ENCODE measurements at places on chromosomes 1 and 21.

DNA sequence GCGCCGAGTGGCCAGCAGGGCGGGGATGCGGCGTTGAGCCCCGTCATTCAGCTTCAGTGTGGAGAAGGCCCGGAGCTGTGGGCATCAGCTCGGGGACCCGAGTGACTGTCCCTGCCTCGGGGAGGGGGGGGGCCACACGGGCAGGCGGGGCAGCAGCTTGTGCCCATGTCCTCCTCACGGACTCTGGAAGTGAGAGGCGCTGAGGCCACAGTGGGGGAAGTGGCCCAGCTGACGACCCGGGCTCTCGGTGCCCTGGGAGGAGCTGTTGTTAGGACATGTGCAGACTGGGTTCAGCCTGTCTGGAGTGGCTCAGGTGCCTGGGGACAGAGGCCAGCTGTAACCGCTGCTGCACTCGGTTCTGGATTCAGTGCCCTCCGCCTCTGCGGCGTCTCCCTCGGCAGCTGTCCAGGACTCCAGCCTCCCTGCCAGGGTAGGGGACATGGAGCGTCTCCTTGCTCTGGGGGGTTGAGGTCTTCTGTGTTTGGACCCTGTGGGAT is 71.1 kb downstream of the SKI start:
- no peak for DNase-seq

DNA sequence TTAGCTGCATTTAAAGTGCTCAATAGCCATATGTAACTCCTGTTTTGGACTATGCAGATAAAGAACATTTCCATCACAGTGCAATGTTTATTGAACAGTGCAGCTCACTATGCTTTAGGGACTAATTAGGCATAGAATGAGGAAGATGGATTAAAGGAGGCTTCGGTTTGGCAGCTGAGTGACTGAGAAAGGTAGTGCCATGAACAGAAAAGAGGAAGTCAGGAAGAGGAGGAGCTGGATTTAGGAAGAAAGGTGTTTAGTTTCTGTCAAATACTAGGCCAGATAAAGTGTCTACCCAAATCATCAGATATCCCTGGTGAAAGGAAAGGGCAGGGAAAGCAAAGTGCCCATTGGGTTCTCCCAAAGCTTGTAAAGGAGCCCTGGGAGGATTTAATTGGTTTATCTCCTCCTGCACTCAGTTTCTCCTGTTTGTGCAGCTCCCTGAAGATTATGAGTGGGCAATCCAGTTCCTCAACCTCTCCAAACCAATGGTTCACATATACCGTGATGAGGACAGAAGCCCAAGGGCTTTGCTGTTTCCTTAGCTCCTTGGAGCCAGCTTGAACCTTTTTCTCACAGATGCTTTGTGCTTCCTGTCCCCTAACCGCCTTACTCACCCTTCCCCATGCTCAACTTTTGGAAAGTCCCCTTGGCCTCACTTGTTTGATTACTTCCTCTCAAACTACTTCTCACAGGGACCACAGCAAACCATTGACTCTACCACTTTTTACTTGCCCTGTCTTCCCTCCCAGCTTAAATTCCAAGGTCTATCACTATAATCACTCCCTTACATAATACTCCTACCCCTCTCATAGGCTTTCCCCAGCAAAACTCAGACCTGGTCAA is 3.5 kb upstream of the RAP1A start:
- no peak for DNase-seq

DNA sequence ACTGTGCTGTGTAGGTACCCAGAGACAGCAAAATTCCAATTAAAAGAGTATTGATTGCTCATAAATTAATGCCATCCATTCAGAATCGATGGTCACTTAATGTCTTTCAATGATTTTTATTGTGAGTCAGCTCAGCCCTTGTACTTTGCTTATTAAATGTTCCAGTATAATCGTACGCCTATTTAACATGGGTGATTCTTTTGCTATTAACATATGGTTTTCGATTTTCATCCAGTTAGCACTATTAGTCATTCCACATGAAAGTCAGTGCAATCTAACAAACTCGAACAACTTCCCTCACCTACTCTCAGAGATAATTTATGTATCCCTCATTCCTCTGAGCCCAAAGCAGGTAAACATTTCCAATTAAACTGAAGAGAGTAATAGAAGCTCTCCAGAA is 109.6 kb upstream of the APP start:
- DNase-seq, result no peak

DNA sequence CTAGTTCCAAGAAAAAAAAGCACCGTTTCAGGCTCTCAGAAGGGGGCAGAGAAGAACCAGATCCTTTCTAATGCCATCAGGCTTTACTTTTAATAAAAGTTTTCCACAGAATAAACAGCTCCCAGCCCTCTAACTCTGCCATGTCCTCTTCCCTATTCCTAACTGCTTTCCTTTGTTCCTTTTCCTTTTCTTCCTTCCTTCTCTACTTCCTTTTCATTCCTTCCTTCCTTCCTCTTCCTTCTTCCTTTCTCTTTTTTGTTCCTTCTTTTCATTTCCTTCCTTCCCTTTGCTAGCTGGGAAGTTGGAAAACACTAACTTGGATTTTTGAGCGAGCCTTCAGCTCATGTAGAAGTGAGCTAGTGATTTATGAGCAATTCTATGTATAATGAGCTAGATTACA is 46.2 kb downstream of the KDM5B start:
- DNase-seq, result no peak

DNA sequence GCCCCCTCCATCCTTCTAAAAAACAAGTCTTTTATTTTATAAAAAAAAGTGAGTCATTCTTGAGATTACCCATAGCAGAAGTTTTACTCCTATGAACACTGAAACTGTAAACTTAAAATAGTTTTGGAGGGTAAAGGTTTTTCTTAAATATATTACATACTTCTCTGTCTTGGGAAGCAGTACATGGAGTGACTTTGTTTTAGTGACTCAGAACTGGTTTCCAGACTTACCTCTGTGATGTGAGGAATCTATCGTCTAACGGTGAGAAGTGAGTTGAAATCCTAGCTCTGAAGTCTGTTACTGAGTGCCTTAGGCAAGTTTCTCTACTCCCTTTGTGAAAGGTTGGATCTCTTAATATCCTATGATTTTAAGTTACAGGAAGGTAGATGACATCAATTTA is 176.3 kb upstream of the POU3F1 start:
- DNase-seq, result no peak

GRCh38 chr1:203031467-203031866 is 5.2 kb downstream of the PPFIA4 start:
- no peak for DNase-seq

- DNase-seq, result peak; percentile 87
Observed at GRCh38 chr21:38631676-38632075, 133.4 kb upstream of the ERG start.

DNA sequence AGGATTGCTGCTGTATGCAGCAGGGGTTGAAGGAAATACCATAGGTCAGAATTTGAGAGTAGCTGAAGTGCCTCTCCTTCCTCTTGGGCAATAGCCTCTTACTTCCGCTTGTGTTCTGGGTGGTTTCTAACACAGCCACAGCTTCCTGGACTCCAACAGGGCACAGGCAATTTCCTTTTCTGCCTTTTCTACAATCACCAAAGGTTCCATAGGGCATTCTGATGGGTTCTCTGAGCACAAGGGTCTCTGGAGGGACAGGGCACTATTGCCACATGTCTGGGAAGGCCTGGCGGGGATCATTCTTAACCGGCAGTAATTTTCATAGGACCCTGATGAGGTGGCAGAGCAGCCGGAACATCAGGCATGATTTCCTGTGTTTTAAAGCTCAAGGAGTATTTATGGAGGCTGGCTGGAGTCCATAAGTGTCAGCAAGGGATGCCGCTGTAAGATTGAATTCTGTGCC is 5.5 kb upstream of the AGTRAP start:
- peak; percentile 77 for DNase-seq

DNA sequence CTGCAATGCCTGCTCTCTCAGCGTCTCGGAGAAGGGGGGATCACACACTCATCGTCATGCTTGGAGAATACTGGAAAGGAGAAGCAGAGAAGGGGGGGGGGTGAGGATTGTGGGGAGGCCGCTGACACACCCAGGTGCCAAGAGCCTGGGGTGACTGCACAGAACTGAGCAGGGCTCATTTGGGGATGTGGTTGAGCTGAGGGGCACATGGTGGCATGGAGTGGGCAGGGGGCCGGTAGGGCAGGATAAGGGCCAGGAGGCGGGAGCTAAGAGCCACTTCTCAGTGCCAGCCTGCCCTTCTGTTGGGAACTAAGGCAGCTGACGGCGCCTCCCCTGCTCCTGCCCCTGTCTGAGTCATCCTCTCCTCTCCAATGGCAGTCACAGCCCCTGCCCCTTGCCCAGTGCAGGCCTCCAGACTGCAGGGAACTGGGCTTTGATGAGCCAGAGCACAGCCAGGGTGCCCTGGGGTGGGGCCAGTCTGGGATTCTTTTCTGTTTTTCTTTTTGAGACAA is 27.2 kb downstream of the MRPL37 start:
- DNase-seq, result peak; percentile 91

DNA sequence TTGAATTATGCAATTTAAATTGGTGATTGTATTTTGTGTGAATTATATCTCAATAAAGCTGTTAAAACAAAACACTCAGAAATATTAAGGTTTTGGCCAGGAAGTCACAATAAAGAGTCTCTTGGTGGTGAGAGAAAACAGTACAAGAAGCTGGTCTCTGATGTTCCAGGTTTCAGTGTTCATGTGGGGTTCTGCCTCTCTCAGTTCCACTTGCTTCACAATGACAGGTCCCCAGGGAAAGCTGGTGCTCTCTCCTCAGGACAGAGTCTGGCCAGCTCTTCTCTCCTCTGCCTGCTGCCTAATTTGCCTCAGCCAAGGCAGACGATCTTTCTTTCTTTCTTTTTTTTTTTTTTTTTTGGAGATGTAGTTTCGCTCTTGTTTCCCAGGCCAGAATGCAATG is 342.9 kb upstream of the PLXNA2 start:
- no peak for DNase-seq

DNA sequence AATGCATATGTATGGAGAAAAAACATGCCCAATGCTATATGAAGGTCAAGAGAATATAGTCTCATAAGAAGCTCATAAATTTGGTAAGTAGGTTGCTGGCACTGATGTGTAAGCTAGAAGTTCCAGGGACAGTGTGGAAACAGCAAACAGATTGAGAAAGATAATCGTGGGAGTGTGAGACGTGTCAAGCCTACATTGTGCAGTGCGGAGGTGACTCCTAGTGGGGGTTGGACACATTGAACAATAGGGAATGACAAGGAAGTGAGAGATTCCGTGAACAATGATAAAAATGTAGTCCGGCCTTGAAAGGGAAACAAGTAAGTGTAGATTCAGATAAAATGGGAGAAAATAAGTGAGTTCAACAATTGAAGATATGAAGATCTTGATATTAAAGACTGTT is 788.4 kb upstream of the PRMT6 start:
- peak; percentile 29 for DNase-seq

GRCh38 chr21:17370916-17371315 is 141.9 kb upstream of the CXADR start:
- DNase-seq, result peak; percentile 6

- DNase-seq, result no peak
Observed at GRCh38 chr1:27993241-27993640, 33.5 kb downstream of the XKR8 start.

GRCh38 chr1:191969290-191969689 is 189.0 kb upstream of the RGS18 start:
- no peak for DNase-seq

DNA sequence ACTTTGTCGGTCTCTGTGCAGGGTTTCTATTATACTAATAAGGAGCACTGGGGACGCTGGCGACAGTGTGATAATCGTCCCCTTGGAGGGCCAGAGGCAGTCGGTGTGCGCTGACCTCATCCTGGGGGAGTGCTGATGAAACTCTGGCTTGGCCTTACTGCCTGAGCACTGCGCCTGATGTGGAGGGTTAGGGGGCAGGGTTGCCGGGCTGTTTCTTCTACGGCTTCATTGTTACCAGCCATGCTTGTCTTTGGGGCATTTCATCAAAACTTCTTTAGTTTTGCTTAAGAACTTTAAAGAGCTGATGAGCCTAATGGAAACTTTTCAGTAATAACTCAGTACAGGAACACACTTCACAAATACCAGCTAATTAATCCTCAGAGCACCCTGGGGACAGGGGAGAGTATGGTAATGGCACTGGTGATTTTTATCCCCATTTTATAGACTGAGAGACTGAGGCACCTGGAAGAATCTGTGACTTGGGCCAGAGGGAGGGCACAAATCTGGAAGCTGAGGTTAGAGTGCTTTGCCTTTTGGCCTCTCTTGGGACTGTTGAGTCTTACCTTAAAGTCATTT is 81.8 kb downstream of the PEX14 start:
- DNase-seq, result no peak

GRCh38 chr1:21337928-21338572 is 47.8 kb upstream of the ECE1 start:
- peak; percentile 79 for DNase-seq

DNA sequence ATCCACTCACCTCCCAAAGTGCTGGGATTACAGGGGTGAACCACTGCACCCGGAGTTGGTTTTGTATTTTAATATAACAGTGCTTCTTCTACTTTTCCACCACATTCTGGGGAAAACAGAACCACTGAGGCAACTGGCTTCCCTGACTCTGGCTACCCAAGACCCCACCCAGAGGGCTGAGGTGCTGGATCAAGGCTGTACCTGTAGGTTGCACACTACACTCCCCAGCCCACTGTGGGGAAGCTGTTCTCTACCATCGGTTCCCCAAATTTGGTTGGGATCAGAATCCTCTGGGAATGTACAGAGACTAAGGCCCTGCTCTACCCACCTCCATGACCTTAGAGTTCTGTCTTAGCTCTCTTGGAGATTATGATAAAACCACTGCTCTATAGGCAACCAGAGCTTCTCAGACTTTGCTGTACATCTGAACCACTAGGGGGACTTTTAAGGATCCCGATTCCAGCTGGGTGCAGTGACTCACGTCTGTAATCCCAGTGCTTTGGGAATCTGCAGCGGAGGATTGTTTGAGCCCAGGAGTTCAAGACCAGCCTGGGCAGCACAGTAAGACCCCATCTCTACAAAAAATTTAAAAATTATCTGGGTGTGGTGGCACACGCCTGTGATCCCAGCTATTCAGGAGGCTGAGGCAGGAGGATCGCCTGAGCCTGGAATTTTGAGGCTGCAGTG is 51.6 kb downstream of the GNG4 start:
- peak; percentile 75 for DNase-seq

DNA sequence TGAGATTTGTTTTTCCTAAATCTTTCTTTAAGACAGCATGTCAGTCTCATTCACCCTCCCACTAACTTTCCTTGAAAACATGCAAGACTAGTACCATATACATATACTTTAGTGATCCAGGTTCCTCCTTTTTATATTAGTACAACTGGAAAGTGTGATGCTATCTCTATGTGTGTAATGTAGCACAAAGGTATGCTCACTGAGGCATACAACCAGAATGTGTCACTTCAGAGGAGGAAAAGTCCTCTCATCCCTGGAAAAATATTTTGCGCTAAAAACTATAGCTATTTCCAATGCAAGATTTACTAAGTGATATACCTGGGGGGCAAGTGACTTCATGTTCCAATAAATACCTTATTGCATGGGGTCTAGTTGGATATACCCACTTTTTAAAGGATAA is 45.9 kb downstream of the BARHL2 start:
- no peak for DNase-seq

DNA sequence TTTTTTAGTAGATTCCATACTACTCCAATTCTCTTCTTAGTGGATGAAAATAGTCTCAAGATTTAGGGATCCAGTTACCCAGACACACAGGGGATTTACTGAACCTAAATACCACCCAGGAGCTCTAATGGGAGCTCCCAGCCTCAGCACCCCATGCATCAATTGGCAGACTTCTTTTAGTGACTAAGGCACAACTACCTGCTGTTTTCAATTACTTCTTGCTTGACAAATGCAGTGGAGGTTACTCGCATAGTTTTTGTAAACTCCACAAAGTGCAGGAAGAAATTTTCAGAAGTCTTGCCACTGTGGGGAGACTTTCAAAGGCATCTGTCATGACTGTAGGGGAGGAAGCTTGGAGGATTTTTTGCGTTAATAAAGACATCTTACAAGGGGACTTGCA is 35.5 kb upstream of the MAP10 start:
- peak; percentile 40 for DNase-seq

GRCh38 chr21:21039624-21040170 is 41.5 kb downstream of the NCAM2 start:
- no peak for DNase-seq

Data from GM23248 (cell line).